NCI-H774 (cell line): ENCODE measurements at places on chromosomes 4 and X.

GRCh38 chr4:44532851-44533250 lies 84.2 kb upstream of the KCTD8 start:
- DNase-seq, result no peak

- DNase-seq, result no peak
Measured at GRCh38 chr4:77006753-77007353, 57.3 kb downstream of the SEPTIN11 start.

DNA sequence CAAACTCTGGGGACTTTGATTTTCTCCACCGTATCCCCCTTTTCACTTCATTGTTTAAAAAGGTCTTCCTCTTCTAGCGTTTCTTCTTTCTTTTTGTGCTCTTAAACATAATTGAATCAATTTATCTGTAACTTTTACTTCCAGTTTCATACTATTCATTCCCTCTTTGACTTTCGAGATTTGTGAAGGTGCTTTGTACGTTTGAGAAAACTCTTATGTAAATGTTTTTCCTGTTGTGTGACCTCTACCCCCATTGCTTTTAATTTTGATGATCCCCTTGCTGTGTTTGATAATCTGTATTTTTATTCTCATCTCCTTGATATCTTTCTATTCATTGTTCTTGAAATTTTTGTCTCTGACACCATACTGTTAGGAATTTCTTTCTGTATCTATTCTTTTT lies 4.8 kb downstream of the USP38 start:
- no peak for DNase-seq

GRCh38 chr4:84877051-84877833 lies 89.2 kb downstream of the WDFY3 start:
- no peak for DNase-seq

DNA sequence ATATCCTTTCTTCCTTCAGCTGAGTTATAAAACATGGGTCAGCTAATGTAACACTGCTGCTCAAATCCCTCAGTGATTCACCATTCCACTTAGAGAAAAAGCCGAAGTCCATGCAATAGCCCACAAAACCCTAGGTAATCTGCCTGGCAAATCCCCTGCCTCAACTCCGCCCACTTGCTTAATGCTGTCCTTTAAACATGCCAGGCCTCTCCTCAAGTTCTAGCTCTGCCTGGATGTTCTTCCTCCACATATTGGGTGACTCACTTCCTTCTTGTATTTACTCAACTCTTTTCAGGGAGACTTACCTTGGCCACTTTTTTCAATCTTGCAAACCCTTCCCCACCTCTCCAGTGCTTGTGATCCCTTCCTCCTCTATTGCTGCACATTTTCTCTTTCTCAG lies 89.8 kb downstream of the EMCN start:
- no peak for DNase-seq

DNA sequence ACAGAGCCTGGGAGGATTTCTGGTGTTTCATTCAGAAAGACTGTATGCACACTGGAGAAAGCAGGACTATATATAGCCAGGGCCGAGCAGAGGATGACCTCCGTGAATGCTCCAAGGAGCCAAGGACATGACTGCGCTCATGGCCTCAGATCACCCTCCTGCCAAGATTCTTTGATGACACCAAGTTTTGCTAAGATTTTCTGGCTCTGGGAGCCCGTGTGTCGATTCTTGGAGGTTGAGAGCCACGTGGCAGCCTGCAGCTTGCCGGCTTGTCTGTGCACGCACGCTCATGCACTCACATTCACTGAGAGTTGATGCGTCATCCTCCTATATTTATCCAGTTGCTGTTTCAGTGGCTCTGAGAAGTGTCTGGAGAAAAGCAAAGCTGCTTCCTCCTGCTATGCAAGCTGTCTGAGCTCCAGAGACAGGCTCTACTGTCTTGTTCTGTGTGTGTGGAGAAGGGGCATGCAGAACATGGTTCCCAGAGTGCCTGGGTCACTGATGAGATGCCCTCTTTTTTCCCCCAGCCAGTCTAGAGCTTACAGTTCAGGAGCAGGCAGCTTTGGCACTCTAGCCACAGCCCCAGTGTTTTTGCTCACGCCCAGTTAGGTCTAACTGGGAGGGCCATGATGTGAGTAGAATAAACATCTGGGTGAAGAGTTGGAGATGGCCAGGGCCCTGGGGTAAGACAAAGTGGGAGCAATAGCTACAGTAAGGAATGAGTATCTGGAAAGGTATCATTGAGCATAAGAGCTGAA lies 64.9 kb upstream of the SCOC start:
- no peak for DNase-seq

DNA sequence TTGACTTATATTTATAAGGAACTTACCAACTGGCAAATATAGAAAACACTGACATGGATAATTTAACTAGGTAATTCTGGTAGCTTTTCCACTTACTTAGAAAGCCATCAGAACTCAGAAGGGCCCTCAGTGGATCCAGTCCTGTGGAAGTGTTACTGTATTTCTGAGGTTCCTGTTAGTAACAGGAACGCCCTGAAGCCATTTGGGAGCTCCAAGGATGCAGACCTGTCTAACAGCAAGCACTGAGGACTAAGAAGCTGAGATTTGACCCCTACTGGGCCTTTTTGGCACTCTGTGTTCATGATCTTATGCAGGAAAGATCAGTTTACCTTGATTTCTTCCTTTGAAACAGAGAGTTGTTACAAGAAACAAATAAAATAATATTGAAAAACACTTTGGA lies 46.0 kb upstream of the TLL1 start:
- no peak for DNase-seq

GRCh38 chrX:23387550-23388184 lies 53.0 kb downstream of the PTCHD1 start:
- no peak for DNase-seq

- DNase-seq, result no peak
Measured at GRCh38 chrX:122133478-122133877, 1050.6 kb upstream of the GRIA3 start.

- peak; percentile 60 for DNase-seq
Measured at GRCh38 chr4:55321707-55322264, 24.3 kb upstream of the SRD5A3 start.
